Glutamatergic neuron (in vitro differentiated cells): ENCODE measurements at places on chromosomes 7 and 10. TPM values are rescaled to one million over a fixed set of nuclear protein-coding genes. Genes with fewer than 3 reads are reported as not detected.

RAMP3 gene
- total RNA-seq: not detected

RTKN2 gene
- total RNA-seq: 3.2 TPM

NANOS1 gene
- total RNA-seq: 34.0 TPM

DNAJB12 gene
- total RNA-seq: 23.0 TPM

HYAL4 gene
- not detected for total RNA-seq

TRPV6 gene
- total RNA-seq: 0.27 TPM

CTAGE4 gene
- total RNA-seq: 0.17 TPM

OR2A1 gene
- not detected for total RNA-seq

CALHM1 gene
- total RNA-seq: not detected

RPP38 gene
- 11.6 TPM for total RNA-seq

GRID2IP gene
- 0.66 TPM for total RNA-seq

C7orf33 gene
- not detected for total RNA-seq

CC2D2B gene
- not detected for total RNA-seq

GRCh38 chr7:28348636-28349035 is 63.7 kb upstream of the CREB5 start:
- no peak for DNase-seq
- H3K4me3 ChIP-seq: no peak overlapping the region
- no peaks in the 10 kb centered on the region for H3K27me3 ChIP-seq
- no peaks in the 10 kb centered on the region for H3K36me3 ChIP-seq
- no peaks in the 10 kb centered on the region for H3K4me1 ChIP-seq

- H3K27me3 ChIP-seq: no peaks in the 10 kb centered on the region
- no peak overlapping the region for H3K4me3 ChIP-seq
- no peak for DNase-seq
These were observed 82.8 kb upstream of the NPY start for GRCh38 chr7:24201226-24201625.

DNA sequence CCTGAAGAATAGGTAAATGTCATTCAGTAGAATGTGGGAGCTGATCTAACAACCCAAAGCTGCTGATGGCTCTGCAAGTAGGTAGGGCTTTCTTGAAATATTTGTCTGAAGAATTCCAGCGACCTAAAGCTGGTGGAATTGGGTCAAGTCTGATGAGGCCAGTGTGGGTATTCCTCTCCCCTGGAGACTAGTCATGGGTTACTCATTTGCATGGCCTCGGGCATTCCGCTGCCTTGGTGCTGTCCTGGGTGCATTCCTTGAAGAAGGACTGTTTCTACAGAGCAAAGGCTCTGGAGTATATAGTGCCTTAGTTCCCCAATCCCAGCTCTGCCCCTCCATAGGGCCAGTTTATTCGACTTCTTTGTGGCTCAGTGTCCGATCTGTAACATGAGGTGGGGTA is 19.2 kb downstream of the PDK4 start:
- H3K4me3 ChIP-seq: no peak overlapping the region
- H3K27ac ChIP-seq: no peak overlapping the region
- H3K27me3 ChIP-seq: peaks cover 3% of the 10 kb centered on the region
- no peaks in the 10 kb centered on the region for H3K36me3 ChIP-seq
- H3K4me1 ChIP-seq: no peaks in the 10 kb centered on the region

DNA sequence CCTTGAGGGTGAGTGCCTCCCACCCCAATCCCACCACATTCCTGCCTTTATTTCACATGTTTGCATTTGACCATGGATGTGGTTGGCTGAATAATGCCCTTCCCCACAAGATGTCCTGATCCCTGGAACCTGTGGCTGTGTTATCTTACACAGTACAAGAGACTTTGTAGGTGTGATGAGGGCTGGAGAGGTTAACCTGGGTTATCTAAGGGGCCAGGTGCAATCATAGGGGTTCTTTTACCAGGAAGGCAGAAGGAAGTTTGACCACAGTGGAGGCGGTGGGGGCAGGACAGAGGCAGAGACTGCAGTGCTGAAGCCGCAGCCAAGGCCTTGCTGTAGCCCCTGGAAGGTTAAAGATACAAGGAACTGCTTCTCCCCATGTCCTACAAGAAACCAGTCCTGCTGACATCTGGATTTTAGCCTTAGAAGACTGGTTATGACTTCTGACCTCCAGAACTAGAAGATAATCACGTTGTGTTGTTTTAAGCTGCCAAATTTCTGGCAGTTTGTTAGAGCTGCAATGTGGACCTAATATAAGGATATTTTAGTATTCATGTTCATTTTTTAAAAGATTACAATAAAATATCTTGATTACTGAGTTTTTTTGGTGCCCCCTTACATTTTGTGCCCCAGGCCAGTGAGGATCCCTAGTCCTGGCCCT is 136.6 kb downstream of the ARHGAP22 start:
- H3K4me1 ChIP-seq: peaks cover 1% of the 10 kb centered on the region
- peaks cover 10% of the 10 kb centered on the region for H3K27me3 ChIP-seq

GRCh38 chr7:20858951-20859350 is 72.3 kb upstream of the SP8 start:
- H3K4me3 ChIP-seq: no peak overlapping the region
- no peak for DNase-seq
- no peaks in the 10 kb centered on the region for H3K4me1 ChIP-seq
- H3K27ac ChIP-seq: no peak overlapping the region
- no peaks in the 10 kb centered on the region for H3K36me3 ChIP-seq

DNA sequence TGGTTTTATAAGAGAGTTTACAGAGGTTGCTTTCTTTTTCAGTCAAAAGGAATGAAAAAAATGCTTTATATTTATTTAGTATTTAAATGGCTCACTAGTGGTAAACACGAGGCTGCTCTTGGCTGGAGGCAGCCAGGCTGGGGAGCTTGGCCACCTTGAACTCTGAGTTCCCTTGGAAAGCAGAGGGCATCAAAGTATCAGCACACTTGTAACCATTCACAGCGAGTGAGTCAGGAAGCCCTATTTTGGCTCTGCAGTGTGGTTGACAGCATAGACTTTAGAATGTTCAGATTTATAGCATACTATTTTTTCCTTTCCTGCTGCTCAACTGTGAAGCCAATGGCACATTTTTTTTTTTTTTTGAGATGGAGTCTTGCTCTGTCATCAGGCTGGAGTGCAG is 51.6 kb downstream of the CYCS start:
- H3K27ac ChIP-seq: no peak overlapping the region
- no peak overlapping the region for H3K4me3 ChIP-seq
- no peaks in the 10 kb centered on the region for H3K4me1 ChIP-seq
- peaks cover 4% of the 10 kb centered on the region for H3K36me3 ChIP-seq
- H3K27me3 ChIP-seq: peaks cover 2% of the 10 kb centered on the region

DNA sequence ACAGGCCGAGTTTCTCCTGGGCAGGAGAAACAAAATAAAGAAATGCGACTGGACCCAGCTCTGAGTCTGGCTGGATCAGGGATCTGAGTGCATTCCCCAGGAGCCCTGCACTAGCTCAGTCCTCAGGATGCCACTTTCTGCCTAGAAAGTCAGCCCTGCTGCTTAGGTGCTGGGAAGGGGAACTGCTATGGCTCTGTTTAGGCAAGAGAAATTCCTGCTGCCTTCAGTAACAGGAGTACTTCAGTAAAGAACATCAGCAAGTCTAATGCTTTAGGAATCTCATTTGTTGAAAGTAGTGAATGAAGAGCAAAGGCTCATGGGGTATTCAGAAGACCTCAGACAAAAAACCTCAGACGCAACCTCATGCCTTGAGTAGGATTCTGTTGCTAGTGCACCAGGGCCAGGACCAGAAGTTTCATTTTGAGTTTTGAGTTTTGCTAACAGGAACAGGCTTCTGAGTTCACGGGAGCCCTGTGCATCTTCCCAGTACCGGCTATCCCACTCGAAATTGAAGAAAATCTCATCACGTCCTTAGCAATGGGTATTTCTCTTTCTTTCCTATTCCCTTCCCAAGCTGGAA is 170.8 kb upstream of the CDCA7L start:
- peaks cover 7% of the 10 kb centered on the region for H3K36me3 ChIP-seq
- H3K27ac ChIP-seq: no peak overlapping the region
- peaks cover 7% of the 10 kb centered on the region for H3K27me3 ChIP-seq
- no peak overlapping the region for H3K4me3 ChIP-seq
- DNase-seq: no peak

- H3K27ac ChIP-seq: no peak overlapping the region
- peaks cover 4% of the 10 kb centered on the region for H3K36me3 ChIP-seq
- H3K27me3 ChIP-seq: peaks cover 3% of the 10 kb centered on the region
- DNase-seq: no peak
- peaks cover 10% of the 10 kb centered on the region for H3K4me1 ChIP-seq
- H3K4me3 ChIP-seq: no peak overlapping the region
These were observed 86.1 kb downstream of the LHPP start for GRCh38 chr10:124547647-124548168.

GRCh38 chr7:151060416-151061212 is 1.2 kb downstream of the SLC4A2 start:
- H3K36me3 ChIP-seq: no peaks in the 10 kb centered on the region
- DNase-seq: no peak
- H3K27me3 ChIP-seq: peaks cover 19% of the 10 kb centered on the region
- peaks cover 21% of the 10 kb centered on the region for H3K4me1 ChIP-seq

DNA sequence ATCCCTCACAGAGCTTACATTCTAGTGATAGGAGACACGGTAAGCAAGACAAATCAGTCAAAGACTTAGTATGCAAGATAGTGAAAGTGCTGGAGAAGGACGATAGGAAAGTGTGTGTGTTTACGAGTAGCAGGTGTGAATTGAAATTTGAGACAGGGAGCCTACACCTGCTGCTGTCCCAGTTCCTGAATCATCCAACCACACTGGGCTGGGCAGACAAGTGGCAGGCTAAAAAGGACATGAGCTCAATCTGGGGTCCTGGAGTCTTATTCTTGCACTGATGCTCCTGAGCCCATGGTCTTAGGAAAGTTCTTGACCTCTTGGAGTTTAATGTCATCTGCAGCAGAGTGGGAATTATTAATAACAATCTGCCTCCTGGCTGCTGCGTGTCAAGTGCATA is 16.2 kb downstream of the RBP3 start:
- no peak overlapping the region for H3K4me3 ChIP-seq
- H3K36me3 ChIP-seq: no peaks in the 10 kb centered on the region
- DNase-seq: no peak
- no peaks in the 10 kb centered on the region for H3K4me1 ChIP-seq
- H3K27me3 ChIP-seq: peaks cover 1% of the 10 kb centered on the region

DNA sequence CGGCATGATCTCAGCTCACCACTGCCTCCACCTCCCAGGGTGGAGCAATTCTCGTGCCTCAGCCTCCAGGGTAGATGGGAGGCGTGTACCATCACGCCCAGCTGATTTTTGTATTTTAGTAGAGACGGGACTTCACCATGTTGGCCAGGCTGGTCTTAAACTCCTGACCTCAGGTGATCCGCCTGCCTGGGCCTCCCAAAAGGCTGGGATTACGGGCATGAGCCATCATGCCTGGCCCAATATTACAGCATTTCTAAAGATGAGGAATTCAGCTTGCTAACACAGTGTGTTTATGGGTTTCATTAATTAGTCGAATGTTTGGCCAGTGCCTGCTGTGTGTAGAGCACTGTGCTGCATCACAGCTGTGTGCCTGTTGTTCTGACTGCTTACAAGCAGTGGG is 3.7 kb downstream of the WDR37 start:
- H3K4me1 ChIP-seq: peaks cover 54% of the 10 kb centered on the region
- H3K27ac ChIP-seq: no peak overlapping the region
- peaks cover 6% of the 10 kb centered on the region for H3K27me3 ChIP-seq
- H3K36me3 ChIP-seq: no peaks in the 10 kb centered on the region
- H3K4me3 ChIP-seq: peak overlapping the region; percentile 7

- H3K36me3 ChIP-seq: no peaks in the 10 kb centered on the region
- no peak for DNase-seq
- peaks cover 75% of the 10 kb centered on the region for H3K4me1 ChIP-seq
- peaks cover 5% of the 10 kb centered on the region for H3K27me3 ChIP-seq
These were observed 17.5 kb downstream of the CCNY start for GRCh38 chr10:35353805-35354204.

- no peak overlapping the region for H3K4me3 ChIP-seq
- no peaks in the 10 kb centered on the region for H3K27me3 ChIP-seq
- peaks cover 3% of the 10 kb centered on the region for H3K4me1 ChIP-seq
- H3K36me3 ChIP-seq: no peaks in the 10 kb centered on the region
- no peak overlapping the region for H3K27ac ChIP-seq
These were observed 101.2 kb upstream of the POT1 start for GRCh38 chr7:125030756-125031387.

DNA sequence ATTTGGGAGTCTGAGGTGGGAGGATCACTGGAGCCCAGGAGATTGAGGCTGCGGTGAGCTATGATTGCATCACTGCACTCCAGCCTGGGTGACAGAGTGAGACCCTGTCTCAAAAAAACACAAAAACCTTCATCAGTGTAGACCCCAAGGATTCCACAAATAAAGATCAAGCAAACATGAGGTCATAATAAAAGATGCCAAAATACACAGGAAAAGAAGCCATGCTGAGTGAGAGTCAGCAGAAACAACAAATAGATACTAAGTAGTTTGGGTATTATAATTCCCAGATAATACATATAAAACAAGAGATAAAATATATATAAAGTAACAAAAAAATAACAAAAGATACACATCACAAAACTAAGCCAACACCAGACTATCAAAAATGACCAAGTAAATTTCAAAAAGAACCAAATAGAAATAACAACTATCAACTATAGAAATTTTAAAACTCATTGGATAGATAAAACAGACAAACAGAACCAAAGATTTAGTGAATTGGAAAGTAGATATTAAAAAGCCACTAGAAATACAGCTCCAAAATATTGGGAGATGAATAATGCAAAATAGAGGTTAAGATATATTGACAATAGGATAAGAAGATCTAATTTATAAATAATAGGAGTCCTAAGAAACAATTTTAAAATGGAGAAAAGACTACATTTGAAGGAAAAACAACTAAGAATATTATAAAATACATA is 48.9 kb upstream of the FHIP2A start:
- no peak for DNase-seq
- H3K27me3 ChIP-seq: peaks cover 2% of the 10 kb centered on the region
- H3K4me1 ChIP-seq: peaks cover under 1% of the 10 kb centered on the region
- no peak overlapping the region for H3K4me3 ChIP-seq
- H3K27ac ChIP-seq: no peak overlapping the region
- no peaks in the 10 kb centered on the region for H3K36me3 ChIP-seq

- peaks cover 15% of the 10 kb centered on the region for H3K4me1 ChIP-seq
- H3K36me3 ChIP-seq: no peaks in the 10 kb centered on the region
- H3K27ac ChIP-seq: no peak overlapping the region
- no peak overlapping the region for H3K4me3 ChIP-seq
- DNase-seq: no peak
These were observed 14.7 kb downstream of the GPR141 start for GRCh38 chr7:37698276-37698675.

GRCh38 chr7:50415844-50416364 is 34.2 kb downstream of the FIGNL1 start:
- DNase-seq: no peak
- no peaks in the 10 kb centered on the region for H3K36me3 ChIP-seq
- H3K4me1 ChIP-seq: peaks cover 4% of the 10 kb centered on the region

GRCh38 chr7:108605559-108606201 is 36.0 kb downstream of the DNAJB9 start:
- no peaks in the 10 kb centered on the region for H3K27me3 ChIP-seq
- H3K4me1 ChIP-seq: peaks cover 7% of the 10 kb centered on the region
- DNase-seq: no peak
- H3K4me3 ChIP-seq: no peak overlapping the region

GRCh38 chr7:82676777-82677463 is 233.3 kb upstream of the CACNA2D1 start:
- H3K36me3 ChIP-seq: no peaks in the 10 kb centered on the region
- no peaks in the 10 kb centered on the region for H3K27me3 ChIP-seq
- H3K4me3 ChIP-seq: no peak overlapping the region
- peak overlapping the region; percentile 79 for H3K27ac ChIP-seq
- H3K4me1 ChIP-seq: peaks cover 11% of the 10 kb centered on the region
- no peak for DNase-seq
